ENCODE measurements at places on chromosomes 1 and 21. TPM values are rescaled to one million over a fixed set of nuclear protein-coding genes. Genes with fewer than 3 reads are reported as not detected.
A peak's percentile ranks its signal among the peaks of the same experiment; 100 is the strongest.

GRCh38 chr21:34988139-34988538, 61.0 kb downstream of the RUNX1 start:
- DNase-seq = no peak

GRCh38 chr1:172653015-172653709, 5.7 kb upstream of the FASLG start:
- DNase-seq = no peak

GRCh38 chr1:247347477-247348222, 16.0 kb upstream of the ZNF496 start:
- DNase-seq = no peak

DNA sequence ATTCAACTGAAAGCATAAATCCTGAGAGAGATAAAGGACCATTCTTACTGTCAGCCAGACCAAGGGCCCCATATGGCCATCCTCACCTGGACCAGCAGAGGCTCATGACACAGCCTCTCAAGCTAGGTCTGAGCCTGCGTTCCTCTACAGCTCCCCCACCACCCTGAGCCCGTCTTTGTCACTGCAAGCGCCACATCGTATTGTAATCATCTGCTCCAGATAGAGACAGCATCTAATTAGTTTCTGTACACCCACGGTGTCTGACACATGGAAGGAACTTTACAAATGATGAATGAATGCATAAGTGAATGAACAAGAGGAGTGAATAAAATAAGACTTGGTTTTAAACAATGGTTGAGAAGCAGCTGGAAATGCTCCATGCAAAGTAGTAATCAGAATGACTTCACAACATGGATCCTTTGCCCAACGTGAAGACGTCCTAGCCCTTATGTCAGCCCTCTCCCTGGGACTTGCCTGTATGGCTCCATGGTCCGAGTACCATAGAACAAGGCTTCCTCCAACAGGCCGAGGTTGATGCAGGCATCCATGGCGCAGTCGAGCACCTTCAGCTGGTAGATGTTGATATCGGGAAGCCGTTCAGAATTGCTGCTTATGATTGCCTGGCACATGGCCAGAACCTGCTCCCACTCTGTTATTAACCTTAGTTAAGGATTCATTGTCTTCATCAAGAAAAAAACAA, 648.9 kb downstream of the SMYD3 start:
- DNase-seq = peak; percentile 69

DISP1 gene
- 4.1 TPM for total RNA-seq

- peak; percentile 52 for DNase-seq
Observed at GRCh38 chr1:26700711-26701110, 4.9 kb downstream of the ARID1A start.

- peak; percentile 73 for DNase-seq
Observed at GRCh38 chr21:25176637-25177412, 430.5 kb downstream of the MRPL39 start.

DNA sequence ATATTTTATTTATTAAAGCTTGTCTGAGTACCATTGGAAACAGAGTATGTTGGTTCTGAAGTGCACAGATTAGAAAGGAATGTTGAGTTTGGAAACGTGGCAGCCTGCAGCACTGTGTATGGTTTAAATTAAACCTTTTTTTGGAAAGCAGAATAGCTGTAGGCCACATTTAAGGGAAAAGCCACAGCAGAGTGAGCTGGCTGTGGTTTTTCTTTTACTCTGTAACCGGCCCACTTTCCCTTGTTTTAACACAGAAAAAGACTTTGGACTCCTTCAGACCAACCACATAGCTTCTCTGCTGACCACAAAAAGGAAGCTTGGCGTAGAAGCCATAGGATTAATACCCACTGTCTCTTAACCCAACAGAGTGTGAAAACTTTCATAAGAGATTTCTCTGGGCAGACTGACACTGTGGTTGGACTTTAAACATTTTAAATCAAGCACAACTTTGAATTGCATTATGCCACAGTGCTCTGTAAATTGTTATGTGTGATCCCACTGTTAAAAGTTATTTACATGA, 75.2 kb downstream of the NFIA start:
- peak; percentile 95 for DNase-seq

DNA sequence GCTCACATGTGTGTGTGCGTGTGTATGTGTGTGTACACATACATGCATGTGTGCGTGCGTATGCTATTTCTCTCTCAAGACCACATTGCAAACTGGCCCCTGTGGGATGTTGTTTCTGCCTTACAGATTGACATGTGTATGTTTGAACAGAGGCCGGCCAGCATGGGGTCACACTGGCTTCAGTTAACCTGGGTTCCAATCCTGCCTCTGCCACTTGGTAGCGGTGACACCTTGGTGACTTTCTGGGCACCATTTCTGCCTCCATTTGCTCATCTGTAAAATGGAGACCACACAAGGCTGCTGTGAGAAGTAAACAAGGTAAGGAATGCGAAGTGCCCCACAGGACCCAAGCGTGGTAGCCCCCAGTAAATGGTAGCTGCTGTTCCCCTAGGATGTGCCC, 51.7 kb downstream of the TCP10L start:
- no peak for DNase-seq

DNA sequence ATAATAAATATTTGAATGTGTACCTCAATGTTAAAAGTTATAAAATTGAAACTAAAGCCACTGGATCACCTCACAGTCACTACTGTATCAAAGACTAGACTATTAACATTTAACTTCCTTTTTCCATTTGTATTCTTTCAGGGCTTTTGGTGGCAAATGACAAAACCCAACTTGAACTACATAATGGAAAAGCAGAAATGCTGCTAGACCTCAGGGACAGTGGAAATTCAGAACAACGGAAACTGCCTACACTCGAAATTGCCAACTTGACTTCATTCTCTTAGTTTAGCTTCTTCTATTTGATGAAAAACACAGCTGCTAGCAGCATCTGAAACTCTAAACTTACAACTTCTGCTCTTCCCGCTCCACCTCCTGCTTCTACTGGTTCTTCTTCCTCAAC, 34.9 kb upstream of the NTNG1 start:
- no peak for DNase-seq

MRTO4 gene
- total RNA-seq = 37.9 TPM

GRCh38 chr1:226360106-226360746, 47.7 kb downstream of the PARP1 start:
- no peak for DNase-seq

GPA33 gene
- total RNA-seq = 1.2 TPM

DNA sequence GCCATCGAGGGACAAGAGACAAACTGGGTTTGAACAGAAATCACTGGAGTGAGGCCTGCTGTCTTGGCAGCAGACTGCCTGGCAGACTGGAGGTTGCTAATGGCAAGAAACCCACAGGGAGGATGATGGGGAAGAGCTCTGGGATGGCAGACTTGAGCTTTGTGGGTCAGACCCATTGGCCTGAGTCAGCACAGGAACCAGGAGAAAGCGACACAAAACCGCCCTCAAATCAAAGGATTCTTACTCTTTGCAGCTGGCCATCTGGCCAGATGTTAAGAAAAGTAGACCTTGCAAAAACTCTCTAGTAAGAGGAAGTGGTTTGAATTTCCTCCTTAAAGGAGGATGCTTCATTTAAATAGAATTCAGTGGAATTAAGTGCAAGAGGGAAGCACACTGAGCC, 195.2 kb upstream of the JUN start:
- no peak for DNase-seq

- DNase-seq = peak; percentile 91
Observed at GRCh38 chr1:162690672-162691434, 58.6 kb downstream of the DDR2 start.

E2F2 gene
- not detected for total RNA-seq

- no peak for DNase-seq
Observed at GRCh38 chr1:82065916-82066315, 265.2 kb downstream of the ADGRL2 start.

DNA sequence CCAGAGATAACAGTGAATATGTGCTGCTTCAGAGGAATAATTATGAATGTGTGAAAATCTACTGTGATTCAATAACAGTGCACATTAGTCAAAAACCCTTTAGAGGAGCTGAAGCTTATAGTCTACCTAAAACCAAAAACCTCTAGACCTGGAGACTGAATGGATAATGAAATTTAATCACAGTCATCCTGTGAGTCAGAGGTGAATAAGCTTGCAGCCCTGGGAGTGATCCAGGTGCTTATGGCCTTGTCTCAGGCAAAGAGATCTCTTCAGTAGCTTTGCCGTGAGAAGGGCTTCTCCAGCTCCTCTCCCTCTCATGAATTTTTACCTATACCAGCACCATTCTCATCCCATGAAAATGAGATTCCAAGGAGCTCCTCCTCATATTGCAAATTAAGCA, 81.3 kb upstream of the RGS4 start:
- DNase-seq = peak; percentile 88

DNA sequence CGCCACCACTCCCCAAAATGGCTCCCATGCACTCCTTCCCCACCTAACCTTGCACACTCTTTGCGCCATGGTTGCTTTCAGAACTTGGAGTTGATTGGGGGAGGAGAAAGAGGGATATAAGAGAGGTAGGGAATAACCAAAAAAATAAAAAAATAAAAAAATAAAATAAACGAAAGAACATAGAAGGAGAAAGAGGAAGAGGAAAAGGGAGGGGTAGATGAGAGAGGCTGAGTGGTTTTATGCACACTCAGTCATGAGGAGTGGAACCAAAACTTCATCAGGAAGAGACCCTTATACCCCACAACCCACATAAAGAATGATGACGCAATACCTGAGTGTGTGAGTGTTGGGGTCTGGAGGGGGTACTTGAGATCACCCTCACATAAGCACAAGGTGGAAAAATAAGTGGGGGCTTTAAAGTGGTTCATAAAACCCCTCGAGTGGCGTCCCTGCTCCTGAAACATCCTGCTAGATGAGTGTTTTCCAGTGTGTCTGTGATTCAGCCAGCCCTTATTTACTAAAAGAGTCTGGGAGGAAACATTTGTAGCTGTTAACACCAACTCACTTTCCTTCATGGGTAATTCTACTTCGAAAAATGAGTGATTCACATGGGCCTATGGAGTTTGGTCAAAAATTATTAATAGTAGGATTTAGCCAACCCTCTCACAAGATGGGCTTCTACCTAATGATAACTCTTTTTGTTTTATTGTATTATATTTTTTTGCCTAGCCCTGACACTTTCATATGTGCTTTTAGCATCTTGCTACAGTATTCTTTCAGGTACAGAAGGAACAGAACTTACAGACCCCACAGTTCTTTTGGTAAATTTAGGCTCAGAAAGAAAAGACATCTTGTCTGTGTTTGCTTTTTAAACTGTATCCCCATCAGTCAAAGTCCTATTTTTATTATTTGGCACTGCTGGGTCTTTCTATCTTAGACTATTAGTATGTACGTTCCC, 5.2 kb downstream of the SLAMF1 start:
- DNase-seq = no peak

CELA3A gene
- total RNA-seq = not detected

ZNF678 gene
- total RNA-seq = 4.7 TPM

ROR1 gene
- total RNA-seq = 38.3 TPM

S100A1 gene
- total RNA-seq = 1.7 TPM

DNA sequence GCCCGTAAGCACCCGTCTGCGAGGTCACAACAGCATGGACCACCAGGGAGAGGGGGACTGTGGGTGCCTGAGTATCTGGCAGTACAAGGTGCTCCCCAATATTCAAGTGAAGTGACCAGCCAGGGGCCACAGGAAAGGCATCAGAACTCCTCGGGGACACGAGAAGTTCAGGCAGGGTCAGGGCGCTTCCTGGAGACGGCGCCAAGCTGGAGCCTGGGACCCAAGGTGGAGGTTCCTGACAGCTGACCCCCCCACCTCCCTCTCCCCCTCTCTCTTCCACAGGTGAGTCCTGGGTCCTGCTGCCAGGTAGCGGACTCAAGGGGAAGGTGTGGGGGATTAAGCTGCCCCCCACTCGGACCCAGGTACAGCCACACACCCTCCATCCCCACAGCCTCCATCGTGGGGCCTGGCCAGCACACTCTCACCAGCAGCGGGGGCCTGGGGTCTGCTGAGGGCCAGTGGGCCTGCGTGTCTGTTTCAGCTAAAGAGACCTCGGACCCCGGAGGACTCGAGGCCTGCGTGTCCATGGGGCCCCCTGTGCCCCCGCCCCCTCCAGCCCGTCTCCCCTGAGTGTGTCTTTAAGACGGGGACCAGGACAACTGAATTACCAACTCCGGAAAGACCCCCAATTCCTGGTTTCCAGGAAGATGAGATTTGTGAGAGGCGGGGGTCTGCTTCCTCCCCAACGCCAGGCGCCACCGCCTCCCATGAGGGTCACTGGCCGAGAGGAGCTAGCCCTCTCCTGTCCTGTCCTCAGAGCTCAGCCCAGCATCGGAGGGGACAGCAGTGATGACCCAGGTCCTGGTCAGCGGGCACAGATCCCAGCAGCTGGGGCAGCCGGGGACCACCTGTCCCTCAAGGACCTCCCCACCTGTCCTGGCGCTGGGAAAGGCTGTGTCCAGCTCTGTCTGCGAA, 6.2 kb downstream of the TNFRSF18 start:
- DNase-seq = no peak

PRRX1 gene
- 2.6 TPM for total RNA-seq

DNA sequence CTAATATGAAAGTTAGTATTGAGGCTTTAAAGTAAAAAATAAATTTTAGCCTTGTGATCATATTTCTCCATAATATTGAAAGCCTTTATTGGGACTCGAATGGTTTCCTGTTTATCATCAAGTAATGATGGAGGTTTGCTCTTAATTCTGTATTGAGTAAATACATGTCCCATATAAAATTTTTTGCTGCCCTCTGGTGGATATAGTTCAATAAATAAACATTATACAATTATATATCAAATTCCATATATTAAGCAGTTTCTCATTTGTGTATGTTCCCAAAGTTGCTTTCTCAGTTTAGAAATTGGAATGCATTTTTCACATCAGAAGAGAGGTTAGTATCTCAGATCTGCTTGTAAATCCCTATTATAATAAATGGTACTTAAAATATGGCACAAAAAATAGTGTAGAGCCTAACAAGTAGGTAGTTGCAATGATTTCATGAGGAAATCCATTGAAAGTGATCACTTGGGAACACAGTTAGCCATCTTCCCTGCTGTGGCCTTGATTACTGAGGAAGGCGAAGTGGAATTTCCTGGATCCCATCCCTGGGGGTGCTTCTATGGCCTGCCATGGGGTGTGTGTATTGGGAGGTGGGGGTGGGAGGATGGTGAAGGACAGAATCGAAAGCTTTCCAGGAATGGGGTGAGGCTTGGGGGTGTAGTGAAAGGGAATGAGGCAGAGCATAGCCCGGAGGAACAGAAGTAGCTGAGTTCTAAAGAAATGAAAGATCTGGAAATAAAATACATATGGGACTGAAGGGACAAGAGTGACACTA, 84.1 kb upstream of the C21orf91 start:
- DNase-seq = peak; percentile 12

F11R gene
- total RNA-seq = 68.6 TPM

SH2D1B gene
- total RNA-seq = not detected

DNA sequence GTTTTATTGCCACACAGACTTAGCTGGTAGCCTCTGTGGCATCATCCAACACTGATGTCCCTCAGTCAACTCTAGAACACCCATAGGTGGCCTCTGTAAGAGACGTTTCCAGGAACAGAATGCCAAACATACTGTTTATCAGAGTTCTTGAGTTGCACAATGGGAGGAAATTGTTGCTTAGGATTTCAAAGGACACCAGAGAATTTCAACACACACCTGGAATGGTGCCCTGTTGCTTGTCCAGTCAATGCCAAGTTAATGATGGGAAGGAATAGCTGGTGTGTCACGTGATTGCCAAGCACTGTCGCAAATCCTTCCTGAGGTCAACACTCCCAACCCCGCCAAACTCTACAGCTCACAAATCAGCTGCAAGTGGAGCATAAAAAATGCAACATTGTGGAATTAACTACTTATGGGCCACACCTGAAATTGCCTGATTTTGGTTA, 28.6 kb upstream of the DUSP23 start:
- no peak for DNase-seq

LEMD1 gene
- total RNA-seq = 2.5 TPM
